ENCODE measurements at places on chromosomes 4 and X.
A peak's percentile ranks its signal among the peaks of the same experiment; 100 is the strongest.

DNA sequence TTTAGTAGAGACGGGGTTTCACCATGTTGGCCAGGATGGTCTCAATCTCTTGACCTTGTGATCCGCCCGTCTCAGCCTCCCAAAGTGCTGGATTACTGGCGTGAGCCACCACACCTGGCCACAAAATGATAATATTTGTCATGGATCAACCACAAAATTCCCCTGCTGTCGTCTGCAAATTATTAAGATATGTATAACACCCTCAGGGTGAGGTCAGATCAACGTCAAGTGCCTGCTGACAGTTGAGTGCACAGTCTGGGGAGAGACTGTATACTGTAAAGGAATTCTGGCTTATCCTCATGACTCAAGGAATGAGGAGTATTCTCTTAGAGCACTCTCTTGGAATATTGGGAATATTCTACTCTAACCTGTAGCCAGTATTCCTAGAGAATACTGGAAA, 11.2 kb downstream of the EPGN start:
- DNase-seq = no peak

GRCh38 chr4:6582889-6583490, 8.0 kb downstream of the MAN2B2 start:
- DNase-seq = no peak

DNA sequence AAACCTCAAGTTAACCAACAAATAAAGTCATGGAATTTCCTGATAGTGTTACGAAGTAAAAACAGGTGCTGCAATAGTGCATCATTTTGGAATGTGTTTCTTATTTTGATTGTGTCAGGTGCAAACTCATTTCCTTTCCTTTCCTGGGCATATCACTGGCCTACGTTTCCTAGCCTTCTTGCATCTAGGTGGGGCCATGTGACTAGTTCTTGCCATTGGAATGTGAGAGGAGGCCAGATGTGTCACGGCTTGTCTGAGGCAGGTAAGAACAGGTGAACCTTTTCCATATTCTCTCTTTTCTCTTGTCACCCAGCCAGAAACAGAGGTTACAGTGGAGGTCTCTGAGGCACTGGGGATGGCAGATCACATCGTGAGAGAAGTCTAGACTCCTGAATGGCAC, 868.0 kb downstream of the RPA4 start:
- no peak for DNase-seq

DNA sequence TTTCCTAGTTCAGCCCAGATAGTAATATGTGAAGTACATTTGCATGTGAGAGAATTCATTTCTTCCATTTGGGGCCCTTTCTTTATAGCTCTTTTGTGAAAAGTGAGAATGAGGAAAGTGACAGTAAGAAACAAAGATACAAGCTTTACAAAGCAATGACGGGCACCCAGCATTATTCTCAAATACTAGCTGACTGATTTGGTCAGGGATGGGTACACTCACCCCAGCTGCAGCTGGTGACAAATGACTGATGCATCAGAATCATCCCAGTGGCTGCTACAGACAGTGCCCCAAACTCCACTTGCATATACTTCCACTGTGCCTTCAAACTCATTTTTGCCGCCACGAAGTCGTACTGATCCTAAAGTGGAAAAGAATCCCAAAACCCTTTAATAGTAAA, 14.8 kb downstream of the PRSS12 start:
- DNase-seq = no peak

GRCh38 chrX:57607295-57608187, 15.7 kb downstream of the ZXDB start:
- DNase-seq = no peak

DNA sequence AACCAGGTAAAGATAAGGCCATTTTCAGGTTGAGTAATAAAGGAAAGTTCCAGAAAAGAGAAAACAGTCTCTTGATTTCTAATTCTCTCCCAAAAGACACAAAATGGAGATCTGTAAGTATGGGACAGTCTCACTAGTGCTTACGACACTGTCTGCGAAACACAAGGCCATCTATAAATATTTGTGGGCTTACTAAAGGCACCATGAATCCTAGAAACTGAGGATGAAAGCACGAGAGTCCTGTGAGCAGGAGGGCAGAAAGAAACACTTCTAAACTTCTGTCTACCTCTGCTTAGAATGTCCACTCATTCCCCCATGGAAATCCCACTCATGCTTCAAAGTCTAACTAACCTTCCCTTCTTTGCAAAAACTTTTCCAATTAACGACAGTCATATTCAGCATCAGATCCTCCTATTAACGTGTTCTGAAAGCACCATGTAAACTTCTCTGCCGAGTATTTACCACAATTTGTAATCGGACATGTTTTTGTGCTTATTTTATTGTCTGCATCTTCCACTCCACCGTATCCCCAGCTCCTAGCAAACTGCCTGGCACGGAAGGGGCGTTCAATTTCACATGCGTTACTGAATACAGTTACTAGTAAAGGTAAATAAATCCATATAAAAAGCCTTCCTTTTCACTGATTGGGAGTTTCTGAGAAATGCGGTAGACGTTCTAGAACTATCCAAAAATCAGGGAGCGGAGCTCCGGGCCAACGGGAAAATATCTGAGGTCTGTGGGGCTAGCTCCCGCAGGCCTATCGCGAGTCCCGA, 665 bp downstream of the PSMD10 start:
- no peak for DNase-seq

- peak; percentile 55 for DNase-seq
Measured at GRCh38 chrX:154458954-154459778, 1.1 kb downstream of the PLXNA3 start.

- DNase-seq = no peak
Measured at GRCh38 chr4:43133566-43133965, 241.1 kb downstream of the GRXCR1 start.

- DNase-seq = no peak
Measured at GRCh38 chrX:148535639-148536038, 35.2 kb downstream of the AFF2 start.

DNA sequence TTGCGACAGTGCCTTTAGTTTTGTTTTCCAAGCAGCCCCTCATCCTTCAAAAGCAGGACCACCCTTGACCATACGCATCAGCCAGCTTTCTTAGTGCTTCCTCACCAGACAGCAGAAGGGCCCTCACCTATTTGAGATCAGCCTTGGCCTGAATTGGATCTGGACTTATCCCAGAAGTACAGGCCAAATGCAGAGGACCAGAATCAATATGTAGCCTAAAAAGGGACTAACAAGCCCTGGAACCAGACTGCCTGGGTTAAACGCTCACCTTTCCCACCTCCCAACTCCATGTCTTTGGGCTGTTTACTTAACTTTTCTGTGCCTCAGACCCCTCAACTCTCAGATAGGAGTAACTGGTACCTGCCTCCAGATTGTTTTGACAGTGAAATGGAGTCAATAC, 77.7 kb upstream of the ATP6AP2 start:
- DNase-seq = no peak

- no peak for DNase-seq
Measured at GRCh38 chr4:10731162-10731561, 46.6 kb upstream of the CLNK start.

- DNase-seq = no peak
Measured at GRCh38 chr4:52241916-52242315, 190.8 kb downstream of the SPATA18 start.

- no peak for DNase-seq
Measured at GRCh38 chr4:20317424-20317985, 65.8 kb downstream of the SLIT2 start.

DNA sequence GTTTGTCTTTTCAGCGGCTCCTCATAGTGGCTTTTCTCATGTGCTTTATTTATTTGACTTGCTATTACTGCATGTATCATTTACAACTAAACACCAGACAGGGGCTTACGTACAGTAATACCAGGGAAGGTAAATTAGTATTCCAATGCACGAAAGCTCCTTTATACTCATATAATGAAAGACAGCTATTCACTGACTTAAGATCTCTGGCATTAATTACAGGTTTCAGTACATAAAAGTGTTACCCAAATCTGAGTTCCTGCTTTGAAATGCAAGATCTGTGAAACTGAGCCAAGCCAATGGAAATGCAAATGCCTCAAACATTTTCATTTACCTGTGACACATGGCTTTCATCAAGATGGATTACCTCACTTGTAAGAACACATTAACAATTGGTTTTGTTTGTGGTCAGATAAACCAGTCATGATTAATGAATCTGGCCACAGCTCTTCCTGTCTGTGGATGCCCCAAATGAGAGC, 107.2 kb downstream of the ANAPC4 start:
- DNase-seq = no peak

- no peak for DNase-seq
Measured at GRCh38 chr4:52288212-52288855, 237.2 kb downstream of the SPATA18 start.

- DNase-seq = no peak
Measured at GRCh38 chr4:11548597-11549082, 119.9 kb upstream of the HS3ST1 start.

DNA sequence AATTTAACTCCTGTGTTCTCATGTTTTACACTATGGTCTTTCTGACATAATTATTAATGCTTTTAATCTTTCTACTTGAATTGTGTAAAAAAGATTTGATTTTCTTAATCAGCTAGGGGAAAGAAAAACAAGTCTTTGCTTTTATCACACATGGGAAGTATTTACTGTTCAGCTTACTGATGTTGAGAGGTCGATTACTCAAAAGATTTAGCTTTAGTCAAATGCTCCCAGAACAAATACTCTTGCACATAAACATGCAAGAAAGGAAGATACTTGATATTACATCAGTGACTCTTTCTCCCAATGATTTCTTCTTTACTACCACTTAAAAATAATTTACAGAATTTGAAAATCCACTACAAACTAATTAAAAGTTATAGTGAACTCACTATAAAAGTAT, 198.3 kb upstream of the FAT4 start:
- DNase-seq = no peak

GRCh38 chrX:115564243-115564642, 3.3 kb downstream of the PLS3 start:
- no peak for DNase-seq

GRCh38 chrX:111133389-111133788, 37.4 kb downstream of the PAK3 start:
- DNase-seq = no peak

DNA sequence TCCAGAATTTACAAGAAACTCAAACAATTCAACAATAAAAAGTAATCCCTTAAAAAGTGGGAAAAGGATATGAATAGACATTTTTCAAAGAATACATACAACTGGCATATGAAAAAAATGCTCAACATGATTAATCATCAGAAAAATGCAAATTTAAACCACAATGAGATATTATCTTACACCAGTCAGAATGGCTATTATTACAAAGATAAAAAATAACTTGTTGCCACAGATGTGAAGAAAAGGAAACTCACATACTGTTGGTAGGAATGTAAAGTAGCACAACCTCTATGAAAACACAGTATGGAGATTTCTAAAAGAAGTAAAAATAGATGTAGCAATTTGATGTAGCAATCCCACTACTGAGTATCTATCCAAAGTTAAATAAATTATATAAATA, 65.1 kb upstream of the DIAPH2 start:
- DNase-seq = no peak

DNA sequence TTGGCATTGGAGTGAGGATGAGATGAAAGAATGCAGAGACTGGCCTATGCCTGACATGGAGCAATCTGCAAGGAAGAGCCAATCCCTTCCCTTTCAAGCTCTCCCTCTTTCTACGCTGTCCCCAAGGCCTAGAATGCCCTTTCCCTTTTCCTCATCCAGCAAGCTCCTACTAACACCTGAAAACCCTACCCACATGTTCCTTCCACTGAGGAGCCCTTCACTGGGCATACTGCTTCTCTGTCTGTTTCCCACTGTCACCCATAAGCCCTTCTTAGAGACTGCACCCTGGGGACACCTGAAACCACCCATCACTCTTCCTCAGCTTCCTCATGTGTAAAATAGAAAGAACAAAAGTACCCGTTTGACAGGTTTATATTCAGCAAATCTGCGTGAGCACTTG, 249.6 kb upstream of the PSAPL1 start:
- DNase-seq = no peak

DNA sequence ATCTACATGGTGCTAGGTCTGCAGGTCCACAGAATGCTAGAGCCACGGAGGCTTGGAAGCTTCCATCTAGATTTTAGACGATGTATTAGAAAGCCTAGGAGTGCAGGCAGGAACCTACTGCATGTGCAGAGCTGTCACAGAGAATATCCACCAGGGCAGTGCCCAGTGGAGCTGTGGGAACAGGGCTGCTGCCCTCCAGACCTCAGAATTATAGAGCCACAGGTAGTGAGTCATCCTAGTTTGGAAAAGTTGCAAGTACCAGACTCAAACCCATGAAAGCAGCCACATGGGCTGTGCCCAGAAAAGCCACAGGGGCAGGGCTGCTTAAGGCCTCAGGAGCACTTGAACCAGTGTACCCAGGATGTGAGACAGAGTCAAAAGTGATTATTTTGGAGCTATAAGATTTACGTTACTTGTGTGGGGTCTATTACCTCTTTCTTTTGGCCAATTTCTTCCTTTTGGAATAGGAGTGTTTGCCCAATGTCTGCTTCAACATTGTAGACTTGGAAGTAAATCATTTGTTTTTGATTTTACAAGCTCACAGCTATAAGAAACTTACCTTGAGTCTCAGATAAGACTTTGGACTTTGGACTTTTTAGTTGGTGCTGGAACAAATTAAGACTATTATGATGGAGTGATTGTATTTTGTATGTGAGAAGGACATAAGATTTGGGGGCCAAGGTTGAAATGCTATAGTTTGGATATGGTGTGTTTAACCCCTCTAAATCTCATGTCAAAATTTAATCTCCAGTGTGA, 143.5 kb upstream of the CHRDL1 start:
- DNase-seq = no peak

- no peak for DNase-seq
Measured at GRCh38 chr4:147968641-147969040, 236.8 kb downstream of the ARHGAP10 start.

GRCh38 chr4:67691328-67691727, 9.6 kb downstream of the UBA6 start:
- DNase-seq = no peak

DNA sequence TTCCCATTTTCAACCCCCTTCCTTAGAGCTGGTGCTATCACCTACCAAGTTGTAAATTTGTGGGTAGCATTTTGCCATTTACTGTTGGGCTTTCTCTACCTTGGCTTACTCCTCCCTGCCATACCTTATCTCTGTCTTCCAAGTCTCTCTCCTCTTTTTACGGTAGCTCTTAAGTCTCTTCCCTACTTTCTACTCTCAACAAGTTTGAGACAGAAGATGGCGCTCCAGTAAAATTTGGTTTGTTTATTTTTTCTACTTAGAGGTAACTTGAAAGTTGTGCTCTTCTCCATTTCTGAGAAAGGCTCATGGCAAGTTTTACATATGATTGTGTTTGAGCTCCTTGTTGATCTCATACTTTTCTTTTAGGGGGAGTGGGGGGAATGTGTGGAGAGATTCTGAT, 1508.1 kb downstream of the TECRL start:
- no peak for DNase-seq

Data from lower lobe of right lung (tissue), 2 donors.